Hematopoietic multipotent progenitor cell treated with erythropoietin and hydrocortisone succinate and interleukin-3 and kit ligand, for 17 days (in vitro differentiated cells): ENCODE measurements at places on chromosomes 16 and 17.

GRCh38 chr16:73319737-73320136 lies 271.8 kb upstream of the ZFHX3 start:
- no peak for DNase-seq

- peak; percentile 9 for DNase-seq
Observed at GRCh38 chr17:81200695-81201580, 21.8 kb downstream of the CEP131 start.

GRCh38 chr17:39831588-39831987 lies 32.5 kb downstream of the IKZF3 start:
- no peak for DNase-seq

- DNase-seq, result no peak
Observed at GRCh38 chr17:42071810-42072209, 21.4 kb upstream of the C17orf113 start.

GRCh38 chr17:45441526-45442310 lies 9.0 kb upstream of the ARHGAP27 start:
- no peak for DNase-seq

DNA sequence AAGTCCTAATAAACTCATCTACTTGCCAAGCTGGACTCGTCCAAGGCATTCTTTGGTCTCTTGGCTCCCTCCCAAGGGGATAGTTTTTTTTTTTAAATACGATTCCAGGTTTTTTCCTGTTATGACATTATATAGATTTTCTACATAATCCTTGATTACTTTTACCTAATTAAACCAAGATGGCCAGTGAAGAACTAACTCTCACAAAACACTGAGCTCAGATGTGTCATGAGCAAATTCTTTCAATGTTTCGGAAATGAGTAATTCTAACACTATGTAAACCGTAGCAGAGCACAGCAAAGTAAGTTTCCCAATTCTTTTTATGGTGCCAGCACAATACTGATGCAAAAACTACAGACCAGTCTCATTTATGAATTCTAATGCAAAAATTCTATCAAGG lies 1.8 kb downstream of the ZNF23 start:
- DNase-seq, result peak; percentile 61

DNA sequence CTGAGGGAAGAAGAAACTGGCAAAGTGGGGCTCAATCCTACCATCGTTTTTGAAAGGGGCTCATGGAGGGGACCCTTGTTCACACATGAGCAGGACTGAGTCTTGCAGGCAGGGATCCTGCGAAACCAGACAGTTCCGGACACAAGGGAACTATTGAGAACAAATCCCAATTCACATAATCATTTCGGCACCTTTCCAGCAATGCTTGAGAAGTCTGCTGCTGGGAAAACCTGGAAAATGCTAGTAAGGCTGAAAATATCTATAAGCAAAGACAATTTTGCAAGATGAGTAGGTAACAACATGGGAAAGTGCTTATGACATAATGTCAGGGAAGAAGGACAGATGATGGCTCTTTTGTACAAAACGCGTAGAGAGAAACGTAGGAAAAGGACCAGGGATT lies 52.1 kb upstream of the BPTF start:
- DNase-seq, result no peak

GRCh38 chr16:89506791-89507191 lies 1.4 kb upstream of the SPG7 start:
- no peak for DNase-seq

DNA sequence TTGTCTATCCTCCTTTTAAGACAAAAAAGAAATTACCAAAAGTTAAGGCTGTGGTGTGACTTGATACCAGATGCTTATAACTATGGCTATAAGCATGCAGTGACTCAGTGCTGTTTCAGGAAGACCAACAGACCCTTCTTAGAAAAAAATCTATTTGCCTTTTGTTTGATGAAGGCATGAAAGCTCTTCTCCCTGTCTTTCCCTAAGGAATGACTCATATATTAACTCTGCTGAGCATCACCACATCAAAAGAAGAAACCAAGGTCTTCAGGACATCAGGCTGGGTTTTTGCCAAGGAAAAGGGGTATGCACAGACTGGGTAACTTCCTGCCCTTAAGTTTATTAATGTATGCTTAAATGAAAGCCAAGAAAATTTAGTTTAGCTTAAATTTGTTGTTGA lies 47.1 kb downstream of the VMP1 start:
- DNase-seq, result no peak

DNA sequence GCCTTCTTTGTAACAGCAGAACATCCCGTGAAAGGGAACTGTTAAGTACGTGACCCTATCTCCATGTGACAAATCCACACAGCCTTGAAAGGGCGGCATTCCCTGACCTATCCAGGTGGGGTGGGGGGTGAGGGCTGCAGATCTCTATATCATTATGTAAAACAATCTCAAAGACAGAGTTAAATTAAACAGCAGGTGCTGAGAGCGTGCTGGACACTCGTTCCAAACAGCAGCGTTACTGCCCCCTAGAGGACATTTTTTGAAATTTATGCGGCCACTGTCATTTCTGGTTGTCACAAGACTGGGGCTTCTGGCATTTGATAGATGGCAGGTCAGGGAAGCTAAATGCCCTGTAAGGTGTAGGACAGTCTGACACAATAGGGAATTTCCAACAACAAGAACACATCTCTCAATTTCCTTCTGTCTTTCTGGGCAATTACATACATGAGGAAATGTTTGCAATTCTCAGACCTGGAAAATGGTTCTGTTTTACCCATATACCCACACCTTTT lies 6.7 kb upstream of the SLC25A39 start:
- peak; percentile 94 for DNase-seq

DNA sequence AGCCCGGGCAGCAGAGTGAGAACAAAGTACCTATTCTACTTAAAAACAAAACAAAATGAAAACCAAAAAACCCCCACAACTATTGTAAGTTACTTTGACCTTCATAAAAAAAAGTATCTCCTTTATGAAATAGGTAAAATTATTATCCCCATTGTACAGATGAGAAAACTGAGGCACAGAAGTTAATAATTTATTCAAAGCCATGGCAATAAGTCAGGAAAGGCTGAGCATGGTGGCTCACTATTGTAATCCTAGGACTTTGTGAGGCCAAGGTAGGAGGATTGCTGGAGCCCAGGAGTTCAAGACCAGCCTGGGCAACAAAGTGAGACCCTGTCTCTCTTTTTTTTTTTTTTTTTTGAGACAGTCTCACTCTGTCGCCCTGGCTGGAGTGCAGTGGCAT lies 30.5 kb downstream of the FCSK start:
- DNase-seq, result no peak

- DNase-seq, result no peak
Observed at GRCh38 chr17:81294512-81295030, 536 bp downstream of the SLC38A10 start.

- DNase-seq, result peak; percentile 71
Observed at GRCh38 chr17:42843358-42843934, 934 bp upstream of the AOC2 start.

DNA sequence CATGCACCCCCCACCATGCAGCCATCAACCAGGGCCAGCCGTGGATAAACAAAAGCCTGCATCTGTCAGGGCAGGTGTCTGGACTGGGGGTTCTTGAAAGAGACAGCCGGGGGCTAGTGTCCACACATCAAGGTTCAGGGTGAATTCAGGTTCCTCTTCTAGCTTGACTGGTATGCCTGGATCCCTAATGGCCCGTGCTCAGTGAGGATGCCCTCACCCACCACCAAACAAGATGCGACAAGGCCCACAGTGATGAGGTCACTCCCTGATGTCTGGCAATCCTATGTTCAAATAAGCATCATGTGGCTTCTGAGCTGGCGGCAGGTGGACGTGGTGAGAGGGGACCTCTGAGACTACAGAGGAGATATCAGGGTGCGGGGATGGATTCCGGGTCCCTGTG lies 64.6 kb downstream of the GOSR1 start:
- no peak for DNase-seq

GRCh38 chr16:85998868-85999729 lies 100.1 kb downstream of the IRF8 start:
- DNase-seq, result no peak

GRCh38 chr17:30922235-30923030 lies 688 bp downstream of the ADAP2 start:
- no peak for DNase-seq

GRCh38 chr16:50696575-50697420 lies 3.4 kb downstream of the NOD2 start:
- DNase-seq, result peak; percentile 82

DNA sequence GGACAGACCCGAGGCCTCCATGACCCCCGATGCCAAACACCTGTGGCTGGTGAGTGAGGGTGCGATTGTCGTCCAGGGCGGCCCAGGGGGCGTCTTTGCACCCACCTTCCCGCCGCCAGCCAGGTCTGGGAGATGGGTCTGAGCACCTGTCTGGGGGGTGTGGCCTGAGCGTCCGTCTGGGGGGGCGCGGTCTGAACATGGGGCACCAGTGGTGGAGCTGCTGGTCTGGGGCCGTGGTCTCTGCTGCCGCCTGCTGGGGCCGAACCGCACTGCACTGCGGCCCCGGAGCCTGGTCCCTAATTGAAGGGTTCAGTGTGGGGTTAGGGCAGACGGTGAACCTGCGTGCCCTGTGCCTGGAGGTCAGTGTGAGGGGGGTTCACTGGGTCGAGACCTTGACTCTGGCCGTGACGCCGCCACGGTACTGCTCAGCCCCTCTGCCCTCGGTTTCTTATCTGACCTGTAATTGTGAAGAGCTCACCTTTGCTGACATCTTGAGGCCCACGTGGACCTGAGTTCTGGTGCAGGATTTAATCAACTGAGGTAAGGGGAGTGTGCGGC lies 12.6 kb upstream of the TCF25 start:
- peak; percentile 66 for DNase-seq

- DNase-seq, result no peak
Observed at GRCh38 chr16:2675714-2676113, 6.6 kb upstream of the KCTD5 start.

DNA sequence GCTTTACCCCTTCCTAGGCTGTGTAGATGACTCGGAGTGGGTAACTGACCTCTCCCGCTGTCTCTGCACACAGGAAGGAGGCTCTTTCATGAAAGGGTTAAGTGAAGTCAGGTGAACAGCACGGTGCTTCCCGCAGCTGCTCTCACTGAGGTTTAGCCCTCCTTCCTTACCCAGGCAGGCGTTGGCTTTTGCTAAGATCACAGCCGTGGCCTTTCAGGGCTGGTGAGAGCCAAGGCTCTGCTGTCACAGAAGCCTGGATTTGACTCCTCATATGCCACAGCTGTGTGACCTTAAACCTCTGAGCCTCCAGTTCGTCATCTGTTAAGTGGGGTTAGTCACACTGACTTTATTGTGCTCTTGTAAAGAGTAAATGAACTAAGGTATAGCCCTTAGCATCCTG lies 90.9 kb upstream of the PLCG2 start:
- DNase-seq, result no peak

DNA sequence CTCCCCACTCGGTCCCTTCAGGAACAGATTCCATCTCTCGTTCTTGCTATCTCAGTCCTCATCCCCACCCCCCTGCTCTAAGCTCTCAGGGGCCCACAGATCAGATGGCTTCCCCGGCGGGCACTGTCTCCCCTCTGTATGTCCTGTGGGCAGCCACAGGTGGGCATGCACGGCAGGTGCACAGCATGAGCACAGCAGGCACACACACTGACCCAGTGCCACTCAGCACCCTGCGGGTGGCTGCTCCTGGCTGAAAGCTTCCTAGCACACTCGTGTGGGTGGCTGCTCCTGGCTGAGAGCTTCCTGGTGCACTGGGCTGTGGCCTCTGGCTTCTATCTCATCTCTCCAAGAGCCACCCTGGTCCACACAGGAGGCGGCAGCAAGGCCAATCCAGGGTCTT lies 44.5 kb upstream of the SMIM36 start:
- no peak for DNase-seq

- DNase-seq, result no peak
Observed at GRCh38 chr17:46071796-46072195, 72.7 kb downstream of the STH start.
